ENCODE measurements at places on chromosomes 11 and 22.

DNA sequence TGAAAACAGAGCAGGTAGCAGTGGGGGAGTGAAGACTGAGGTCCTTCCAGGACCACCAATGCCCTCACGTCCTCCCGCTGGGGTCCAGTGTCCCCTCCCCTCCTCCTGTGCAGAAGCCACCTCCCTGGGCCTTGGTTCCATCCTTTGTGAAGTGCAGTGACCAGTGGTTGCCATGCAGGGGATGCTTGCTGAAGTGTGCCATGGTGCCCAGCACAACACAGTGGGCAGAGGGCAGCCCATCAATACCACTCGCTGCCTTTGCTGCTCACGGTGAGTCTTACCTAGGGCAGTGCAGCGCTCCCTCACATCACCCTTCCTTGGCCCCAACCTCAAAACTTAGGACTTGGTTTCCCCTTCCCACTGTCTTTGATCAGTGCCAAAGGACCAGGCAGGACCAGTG, 12.9 kb downstream of the MYEOV start:
- no peak for DNase-seq

DNA sequence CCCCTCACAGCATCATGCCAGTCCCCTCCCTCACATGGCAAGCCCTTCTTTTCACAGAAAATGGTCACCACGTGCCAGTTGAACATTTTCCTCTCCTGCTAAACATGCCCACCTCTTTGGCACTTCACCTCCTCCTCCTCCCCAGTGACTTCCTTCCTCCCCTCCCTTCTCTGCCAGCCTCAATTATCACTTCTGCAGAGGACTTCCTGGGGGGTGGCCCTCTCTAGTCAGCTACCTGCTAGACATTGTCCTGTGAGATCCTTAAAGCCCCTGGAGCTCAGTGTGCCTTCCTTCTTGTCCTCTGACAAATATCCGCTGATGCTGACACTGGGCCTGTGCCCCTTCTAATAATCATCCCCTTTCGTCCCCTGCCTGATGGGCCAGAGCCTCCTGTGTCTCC, 43.2 kb upstream of the E2F8 start:
- no peak for DNase-seq

GRCh38 chr11:48123934-48124755, 92.5 kb upstream of the OR4B1 start:
- DNase-seq = no peak

- no peak for DNase-seq
Measured at GRCh38 chr11:33936725-33937604, 45.1 kb upstream of the LMO2 start.

DNA sequence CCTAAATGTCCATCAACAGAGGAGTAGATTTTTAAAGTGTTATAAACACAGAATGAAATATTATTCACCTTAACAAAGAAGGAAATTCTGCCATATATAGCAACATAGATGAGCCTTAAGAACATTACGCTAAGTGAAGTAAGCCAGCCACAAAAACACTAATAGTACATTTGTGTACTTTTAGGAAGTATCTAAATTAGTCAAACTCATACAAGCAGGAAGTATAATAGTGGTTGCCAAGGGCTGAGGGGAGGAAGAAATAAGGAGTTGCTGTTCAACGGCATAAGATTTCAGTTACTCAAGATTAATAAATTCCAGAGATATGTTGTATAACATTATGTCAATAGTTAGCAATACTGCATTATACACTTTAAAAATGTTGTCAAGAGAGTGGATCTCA, 181.7 kb upstream of the ZC3H12C start:
- no peak for DNase-seq

- no peak for DNase-seq
Measured at GRCh38 chr22:44202261-44202789, 21.6 kb downstream of the PARVG start.

DNA sequence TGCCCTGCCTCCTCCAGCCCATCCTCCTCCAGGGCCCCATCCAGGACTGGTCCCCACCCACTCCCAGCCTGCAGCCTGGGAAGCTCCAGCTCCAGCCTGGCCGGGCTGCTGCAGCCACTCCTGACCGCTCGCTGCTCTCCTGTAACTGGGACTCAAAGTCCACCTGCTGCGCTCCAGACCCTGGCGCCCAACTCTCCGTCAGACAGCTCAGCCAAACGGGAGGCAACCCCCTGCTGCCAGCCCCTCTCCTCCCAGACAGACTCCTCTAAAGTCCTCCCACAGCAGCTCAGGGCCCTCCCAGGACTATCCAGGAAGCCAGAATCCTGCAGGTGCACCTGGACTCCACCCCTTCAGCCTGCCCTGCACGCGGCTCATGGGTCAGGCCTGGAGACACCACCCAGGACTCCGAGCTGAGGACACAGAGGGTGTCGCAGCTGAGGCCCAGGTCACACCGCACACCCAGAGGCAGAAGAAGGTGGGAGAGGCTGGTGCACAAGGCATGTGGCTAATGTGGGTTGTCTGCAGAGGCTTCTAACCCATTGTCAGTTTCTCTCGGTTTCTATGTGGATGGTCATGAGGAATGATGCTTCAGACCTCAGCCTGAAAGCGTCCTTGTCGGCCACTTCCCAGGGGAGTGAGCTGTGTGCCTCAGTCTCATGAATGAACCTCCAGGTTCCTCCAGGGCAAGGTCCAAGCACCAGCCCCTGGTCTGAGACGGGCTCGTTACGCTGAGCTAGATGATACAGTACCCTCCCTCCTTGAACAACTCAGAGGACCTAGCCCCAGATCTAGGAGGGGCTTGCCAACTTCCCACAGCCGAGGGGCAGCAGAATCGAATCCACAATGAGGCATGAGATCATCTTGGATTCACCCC, 1514.8 kb downstream of the TBC1D22A start:
- no peak for DNase-seq

- no peak for DNase-seq
Measured at GRCh38 chr11:119976805-119977560, 160.9 kb downstream of the TRIM29 start.

- DNase-seq = no peak
Measured at GRCh38 chr22:27557286-27558008, 244.1 kb downstream of the MN1 start.

- no peak for DNase-seq
Measured at GRCh38 chr11:32829157-32829679, 509 bp upstream of the PRRG4 start.

- no peak for DNase-seq
Measured at GRCh38 chr11:128283451-128283850, 303.9 kb downstream of the ETS1 start.

Measured in stimulated activated CD4-positive, alpha-beta T cell treated with anti-CD3 and anti-CD28 coated beads, Interleukin-1b, Interleukin-23, amount 100 ng/mL, for 24 hours (primary cell).